ENCODE measurements at places on chromosomes 4 and X.

DNA sequence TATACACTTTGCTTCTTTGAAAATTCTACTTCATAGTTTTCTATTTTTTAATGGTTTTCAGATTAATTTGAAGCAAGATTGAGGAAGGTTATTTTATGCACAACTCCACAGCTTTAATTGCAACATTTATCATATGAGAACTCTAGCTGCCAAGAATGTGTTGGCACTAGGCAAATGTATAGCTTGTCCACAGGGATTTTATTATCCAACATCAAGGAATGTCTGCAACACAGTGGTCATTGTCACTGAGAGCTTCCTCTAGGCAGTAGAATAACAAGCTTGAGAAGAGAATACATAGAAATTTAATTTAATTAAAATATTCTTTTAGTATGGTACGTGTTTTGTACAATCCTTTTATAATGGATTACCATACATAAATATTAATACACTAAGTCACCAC, 1600.8 kb downstream of the ARAP2 start:
- DNase-seq: no peak

DNA sequence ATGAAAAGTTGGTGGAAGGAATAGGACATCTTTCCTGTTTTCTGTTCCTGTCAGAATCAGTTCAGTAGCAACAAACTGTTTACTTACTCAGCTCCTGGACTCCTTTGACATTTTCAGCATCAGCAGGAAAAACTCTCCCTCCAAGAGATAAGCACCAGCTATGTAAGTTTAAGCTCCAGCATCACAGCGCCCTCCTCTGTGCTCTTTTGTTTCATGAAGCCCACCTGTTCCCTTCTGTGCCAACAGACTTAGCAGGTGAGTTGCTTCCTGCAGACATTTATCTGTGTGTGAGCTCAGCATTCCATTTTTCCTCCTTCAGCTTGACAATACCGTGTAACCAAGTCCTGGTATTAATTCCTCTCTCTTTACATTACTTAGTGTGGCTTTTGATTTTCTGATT, 644.1 kb upstream of the AGA start:
- DNase-seq: no peak

- DNase-seq: no peak
These were observed 92.5 kb downstream of the SORBS2 start for GRCh38 chr4:185719500-185719858.

DNA sequence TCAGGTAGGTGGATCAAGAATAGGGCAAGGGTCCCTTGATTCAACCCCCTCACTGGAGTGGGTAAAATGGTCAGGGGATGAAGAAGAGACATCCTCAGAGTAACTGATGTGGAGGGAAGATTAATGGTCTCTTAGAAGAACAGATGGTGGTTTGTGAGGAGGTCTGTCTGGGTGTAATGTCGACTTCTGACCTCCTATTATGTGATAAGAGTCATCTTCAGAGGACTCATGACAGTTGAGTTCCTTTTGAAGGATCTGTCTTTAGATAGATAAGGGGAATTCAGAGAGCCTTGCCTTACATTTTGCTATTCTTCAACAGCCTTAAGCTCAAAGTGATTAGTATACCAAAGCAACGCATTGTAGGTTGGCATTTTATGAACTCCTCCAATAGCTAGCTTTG, 27.1 kb upstream of the MAGEA8 start:
- DNase-seq: no peak

DNA sequence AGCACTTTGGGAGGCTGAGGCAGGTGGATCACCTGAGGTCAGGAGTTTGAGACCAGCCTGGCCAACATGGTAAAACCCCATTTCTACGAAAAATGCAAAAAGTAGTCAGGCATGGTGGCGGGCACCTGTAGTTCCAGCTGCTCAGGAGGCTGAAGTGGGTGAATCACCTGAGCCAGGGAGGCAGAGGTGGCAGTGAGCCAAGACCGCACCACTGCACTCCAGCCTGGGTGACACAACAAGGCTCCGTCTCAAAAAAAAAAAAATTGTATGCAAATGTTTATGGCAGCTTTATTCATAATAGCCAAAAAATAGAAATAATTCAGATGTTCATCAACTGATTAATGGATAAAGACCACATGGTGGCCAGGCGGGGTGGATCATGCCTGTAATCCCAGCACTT, 9.8 kb upstream of the NOCT start:
- DNase-seq: no peak

GRCh38 chr4:146179784-146180370, 4.4 kb downstream of the LSM6 start:
- DNase-seq: no peak

- DNase-seq: no peak
These were observed 64.1 kb downstream of the WWC2 start for GRCh38 chr4:183163135-183163534.

- no peak for DNase-seq
These were observed 225.2 kb upstream of the ZFP42 start for GRCh38 chr4:187770345-187770744.

DNA sequence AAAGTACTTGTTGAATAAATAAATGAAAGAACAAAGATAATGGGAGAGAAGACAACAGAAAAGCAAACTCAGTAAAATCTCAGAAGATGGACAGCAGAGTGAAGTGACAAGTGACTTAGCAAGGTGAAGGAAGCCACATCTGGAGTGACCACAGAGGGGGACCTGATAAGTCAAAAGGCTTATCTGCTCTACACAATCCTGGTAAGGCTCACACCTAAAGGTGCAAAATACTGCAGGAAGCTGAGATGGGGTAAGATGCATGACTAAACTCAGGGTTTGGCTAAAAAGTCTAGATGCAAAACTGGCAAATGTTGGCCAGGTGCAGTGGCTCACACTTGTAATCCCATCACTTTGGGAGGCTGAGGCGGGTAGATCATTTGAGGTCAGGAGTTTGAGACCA, 22.2 kb downstream of the TRMT2B start:
- DNase-seq: no peak

Measured in CD4-positive, alpha-beta T cell treated with Interleukin-1 beta for 1 hour (primary cell).